ENCODE measurements at places on chromosomes 1 and 21. TPM values are rescaled to one million over a fixed set of nuclear protein-coding genes. Genes with fewer than 3 reads are reported as not detected.

The BSND gene
- polyA plus RNA-seq = not detected

The PADI4 gene
- 164 TPM for polyA plus RNA-seq

The OSCP1 gene
- polyA plus RNA-seq = not detected

The SV2A gene
- 0.03 TPM for polyA plus RNA-seq

The OR14C36 gene
- polyA plus RNA-seq = not detected

The HS2ST1 gene
- 6.0 TPM for polyA plus RNA-seq

GRCh38 chr21:15749861-15750159, 20.0 kb downstream of the USP25 start:
- DNase-seq = no peak

DNA sequence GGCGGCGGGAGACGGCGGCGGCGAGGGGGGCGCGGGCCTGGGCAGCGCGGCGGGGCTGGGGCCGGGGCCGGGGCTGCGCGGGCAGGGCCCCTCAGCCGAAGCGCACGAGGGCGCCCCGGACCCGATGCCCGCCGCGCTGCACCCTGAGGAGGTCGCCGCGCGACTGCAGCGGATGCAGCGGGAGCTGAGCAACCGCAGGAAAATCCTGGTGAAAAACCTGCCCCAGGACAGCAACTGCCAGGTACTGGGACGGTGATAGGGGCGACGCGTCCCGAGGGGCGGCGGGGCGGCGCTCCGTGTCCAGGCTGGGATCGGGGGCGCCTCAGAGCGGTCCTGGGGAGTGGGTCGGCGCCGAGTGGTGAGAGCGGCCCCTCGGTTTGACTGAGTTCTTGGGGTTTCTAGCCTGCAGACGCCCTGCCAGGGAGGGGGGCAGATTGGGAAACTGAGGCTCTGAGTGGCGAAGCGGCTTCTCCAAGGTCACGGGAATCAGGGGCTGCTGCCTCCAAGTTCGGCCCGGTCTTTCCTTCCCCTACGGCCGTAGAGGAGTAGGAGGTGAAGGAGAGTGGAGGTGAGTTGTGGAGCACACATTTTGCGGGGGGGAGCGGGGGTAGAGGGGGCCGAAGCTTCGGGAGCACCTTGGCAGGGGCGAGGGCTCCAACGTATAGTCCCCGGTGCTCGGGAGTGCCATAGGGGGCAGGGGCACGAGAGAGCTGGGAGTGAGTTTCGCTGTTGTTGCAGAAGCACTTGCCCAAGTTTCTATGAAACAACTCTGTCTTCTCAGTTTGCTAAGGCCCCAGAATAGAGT, 508 bp downstream of the RAVER2 start:
- DNase-seq = no peak

- DNase-seq = no peak
Measured at GRCh38 chr1:111624382-111624781, 4.8 kb downstream of the RAP1A start.

DNA sequence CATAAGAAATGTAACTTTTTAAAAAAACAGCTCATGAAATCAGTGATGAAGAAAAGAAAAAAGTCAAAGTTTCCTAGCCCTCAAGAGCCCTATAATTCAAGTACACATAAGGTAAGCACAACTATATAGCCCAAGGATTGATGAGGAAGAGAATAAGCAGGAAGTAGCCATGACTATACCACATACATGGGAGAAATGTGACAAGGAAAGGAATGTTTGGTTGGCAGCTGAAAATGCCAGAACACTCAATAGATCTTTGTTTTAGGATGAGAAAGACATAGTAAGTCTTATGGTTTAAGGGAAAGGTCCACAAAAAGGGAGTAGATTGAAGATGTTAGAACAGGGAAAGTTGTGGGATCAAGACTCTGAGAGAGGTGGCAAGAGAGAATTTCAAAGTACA, 5.7 kb downstream of the DOCK7 start:
- no peak for DNase-seq

GRCh38 chr1:35592991-35593769, 20.1 kb downstream of the TFAP2E start:
- DNase-seq = no peak

GRCh38 chr21:43370888-43371570, 55.9 kb downstream of the SIK1 start:
- no peak for DNase-seq

DNA sequence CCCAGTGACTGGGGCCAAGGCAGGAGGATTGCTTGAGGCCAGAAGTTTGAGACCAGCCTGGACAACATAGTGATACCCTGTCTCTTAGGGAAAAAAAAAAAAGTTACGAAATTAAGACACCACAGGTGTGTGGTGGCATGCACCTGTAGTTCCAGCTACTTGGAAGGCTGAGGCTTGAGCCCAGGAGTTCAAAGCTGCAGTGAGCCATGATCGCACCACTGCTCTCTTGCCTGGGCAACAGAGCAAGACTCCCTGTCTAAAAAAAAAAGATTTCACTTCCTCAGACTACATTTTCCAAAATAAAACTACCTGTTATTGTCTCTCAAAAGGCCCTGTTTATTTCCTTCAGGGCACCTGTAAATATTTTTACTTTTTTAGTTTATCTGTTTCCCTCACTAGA, 4.7 kb upstream of the STK40 start:
- DNase-seq = no peak

DNA sequence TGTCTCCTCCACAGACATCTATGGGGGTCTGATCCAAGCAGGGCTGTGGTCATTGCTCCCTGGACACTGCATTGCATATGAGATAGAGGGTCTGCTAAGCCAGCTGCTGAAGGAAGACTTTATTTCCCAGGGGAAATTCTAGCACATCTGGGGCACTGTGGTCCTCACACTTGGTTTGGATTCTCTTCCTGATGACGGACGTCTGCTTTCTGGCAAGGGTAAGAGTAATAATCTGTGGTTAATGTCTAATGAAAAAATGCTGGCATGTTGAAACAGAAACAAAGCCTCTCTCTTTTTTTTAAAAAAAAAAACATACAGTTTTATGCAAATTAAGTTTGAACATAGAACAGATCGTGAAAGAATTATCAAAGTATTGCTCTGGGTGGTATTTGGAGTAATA, 553.9 kb downstream of the DPYD start:
- no peak for DNase-seq

DNA sequence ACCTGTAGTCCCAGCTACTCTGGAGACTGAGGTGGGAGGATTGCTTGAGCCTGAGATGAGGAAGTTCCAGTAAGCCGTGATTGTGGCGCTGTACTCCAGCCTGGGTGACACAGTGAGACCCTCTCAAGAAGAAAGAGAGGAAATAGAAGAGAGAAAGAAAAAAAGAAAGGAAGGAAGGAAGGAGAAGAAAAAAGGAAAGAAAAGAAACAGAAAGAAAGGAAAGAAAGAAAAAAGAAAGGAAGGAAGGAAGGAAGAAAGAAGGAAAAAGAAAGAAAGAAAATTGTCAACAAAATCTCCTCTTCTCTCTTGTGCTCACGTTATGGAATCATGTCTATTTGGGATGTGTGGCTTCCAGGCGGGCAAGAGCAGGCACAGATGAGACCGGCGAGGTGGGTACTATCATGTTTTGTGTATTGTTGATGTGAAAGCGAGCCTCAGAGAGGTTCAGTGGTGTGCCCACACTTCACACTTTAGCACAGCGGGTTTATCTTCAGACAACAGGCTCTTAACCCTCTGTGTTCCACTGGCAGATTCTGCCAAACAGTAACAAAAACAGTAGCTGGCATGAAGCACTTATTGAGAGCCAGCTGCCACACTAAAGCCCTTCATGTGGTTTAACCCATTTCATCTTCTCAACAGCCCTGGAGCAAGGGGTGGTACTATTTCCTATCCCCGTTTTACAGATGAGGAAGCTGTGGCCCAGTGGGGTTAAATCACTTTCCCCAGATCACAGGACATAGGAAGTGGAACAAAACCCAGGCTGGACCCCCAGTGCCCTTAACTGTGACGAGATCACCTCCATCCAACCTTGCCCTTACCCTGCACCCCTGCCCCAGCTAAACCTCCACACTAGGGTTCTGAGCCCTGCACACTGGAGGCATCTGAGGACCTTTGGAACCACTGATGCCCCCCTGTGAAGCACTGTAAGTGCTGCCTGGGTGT, 94.7 kb upstream of the TARDBP start:
- DNase-seq = no peak

DNA sequence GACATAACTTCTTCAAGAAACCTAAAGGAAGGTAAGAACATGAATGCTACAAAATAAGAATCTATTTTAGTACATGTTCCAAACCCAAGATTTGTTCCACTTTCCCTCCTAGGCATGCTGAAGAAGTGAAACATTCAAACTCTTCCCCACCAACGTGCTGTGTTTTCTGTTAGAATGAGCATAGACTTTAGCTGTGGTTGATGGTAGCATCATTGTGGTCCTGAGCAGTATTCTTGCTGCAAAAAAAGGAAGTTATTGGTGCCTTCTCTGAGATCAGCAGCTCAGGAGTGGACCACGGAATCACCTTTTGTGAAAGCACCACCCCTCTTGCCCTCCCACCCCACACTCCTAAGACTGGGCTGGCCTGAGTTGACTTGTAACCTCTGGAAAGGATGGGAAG, 100.4 kb upstream of the POGK start:
- no peak for DNase-seq

GRCh38 chr1:245671349-245671748, 516.6 kb downstream of the KIF26B start:
- DNase-seq = no peak

- DNase-seq = no peak
Measured at GRCh38 chr1:30804822-30805221, 47.2 kb upstream of the LAPTM5 start.

GRCh38 chr1:171220581-171221054, 27.7 kb upstream of the FMO1 start:
- DNase-seq = no peak

DNA sequence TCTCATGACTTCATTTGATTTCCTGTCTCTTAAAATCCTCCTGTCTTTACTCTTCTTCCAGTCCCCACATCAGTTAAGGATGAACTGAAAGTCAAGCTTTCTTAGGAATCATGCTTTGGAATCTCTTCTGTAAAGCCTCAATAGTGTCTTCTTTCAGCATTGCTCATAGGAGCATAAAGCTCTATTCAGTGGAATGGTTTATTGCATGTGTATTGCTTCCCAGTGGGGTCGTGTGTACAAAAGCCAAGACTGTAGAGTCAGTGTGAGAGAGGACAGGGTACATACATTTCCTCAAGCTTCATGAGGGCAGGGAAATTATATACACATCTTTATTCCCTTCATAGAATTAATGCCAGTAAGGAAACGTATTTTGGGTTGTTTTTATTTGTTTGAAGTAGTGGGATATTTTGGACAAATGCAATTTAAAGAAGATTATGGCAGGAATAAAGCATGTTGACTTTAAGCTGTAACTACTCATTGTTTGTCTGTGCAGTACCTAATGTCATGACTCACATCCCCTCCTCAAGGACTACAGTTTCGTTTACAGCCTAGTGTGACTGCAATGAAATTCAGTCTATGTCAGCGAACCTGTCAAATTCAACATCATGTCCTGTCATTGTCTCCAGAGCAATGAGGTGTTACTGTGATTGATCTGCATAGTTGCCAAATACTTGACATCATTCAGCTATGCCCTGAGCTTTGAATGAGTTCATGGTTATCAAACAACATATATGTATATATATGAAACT, 2164.2 kb downstream of the NCAM2 start:
- DNase-seq = no peak

DNA sequence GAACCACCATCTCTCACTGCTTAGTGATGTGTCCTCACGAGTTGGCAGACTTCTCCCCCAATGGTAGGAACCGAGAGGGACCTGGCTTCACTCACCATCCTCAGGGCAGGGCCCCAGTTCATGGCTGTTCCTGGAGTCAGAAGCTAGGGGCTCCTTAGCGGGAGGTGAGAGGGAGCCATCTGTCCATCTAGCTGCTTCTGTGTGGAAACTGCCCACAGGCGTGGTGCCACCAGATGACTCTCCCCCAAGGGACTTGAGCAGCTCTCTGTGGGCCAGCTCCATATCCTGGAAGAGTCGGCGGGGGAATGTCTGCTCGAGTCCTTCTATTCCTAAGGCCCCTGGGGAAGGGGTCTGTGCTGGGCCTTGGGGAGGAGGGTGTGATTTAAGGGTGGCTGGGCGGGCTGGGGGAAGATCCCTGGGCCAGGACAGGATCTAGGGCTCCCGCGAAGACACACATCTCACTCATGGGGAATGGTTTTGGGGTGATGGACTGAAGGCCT, 16.3 kb downstream of the LRRC71 start:
- DNase-seq = no peak

DNA sequence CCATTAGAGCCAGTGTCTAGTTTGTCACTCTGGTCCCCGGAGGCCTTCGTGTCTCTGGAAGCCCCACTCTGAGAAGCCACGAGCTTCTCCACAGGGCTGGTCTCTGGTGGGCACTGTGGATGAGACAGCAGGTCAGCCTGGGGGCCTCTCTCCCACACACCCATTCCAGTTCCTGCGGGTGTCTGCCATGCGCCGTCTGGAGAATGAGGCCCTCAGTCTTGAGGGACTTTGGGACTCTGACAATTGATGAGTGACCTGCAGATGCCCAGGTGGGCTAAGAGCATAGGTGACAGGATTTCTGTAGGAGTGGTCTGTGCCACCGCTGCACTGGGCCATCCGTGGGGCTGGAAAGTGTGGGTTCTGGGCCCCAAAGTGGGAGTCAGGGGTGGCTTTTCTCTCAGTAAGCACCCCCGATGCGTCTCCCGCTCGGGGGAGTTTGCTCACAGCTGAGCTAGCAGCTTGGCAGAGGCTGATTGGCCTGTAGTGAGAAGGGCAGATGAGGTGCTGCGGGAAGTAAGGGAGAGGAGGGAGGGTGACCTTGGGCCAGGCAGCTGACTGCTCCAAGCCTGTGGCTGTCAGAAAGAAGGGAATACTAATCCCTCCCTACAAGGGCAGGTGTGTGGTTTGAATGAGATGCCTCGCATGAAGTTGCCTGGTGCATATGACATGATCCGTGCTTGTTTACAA, 26.4 kb downstream of the LHX4 start:
- DNase-seq = no peak

GRCh38 chr1:147409886-147410285, 131.4 kb upstream of the BCL9 start:
- DNase-seq = no peak

DNA sequence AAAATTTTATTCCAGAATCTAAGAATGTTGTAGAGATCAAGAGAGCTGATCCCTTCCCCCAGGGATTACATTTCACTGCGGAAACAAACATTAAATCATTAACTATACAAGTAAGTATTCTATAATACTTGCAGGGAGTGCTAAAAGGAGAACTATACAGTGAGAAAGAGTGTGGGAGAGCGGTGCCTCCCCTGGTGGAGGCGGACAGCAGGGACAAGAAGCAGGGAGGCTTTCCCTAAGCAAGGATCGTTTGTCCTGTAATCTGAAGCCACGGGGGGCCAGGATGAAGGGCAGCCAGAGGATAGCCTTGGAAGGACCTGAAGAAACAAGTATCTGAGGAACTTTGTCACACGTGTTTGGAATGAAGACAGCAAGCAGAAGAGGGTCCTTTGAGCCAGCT, 40.1 kb downstream of the SLC9C2 start:
- DNase-seq = no peak

DNA sequence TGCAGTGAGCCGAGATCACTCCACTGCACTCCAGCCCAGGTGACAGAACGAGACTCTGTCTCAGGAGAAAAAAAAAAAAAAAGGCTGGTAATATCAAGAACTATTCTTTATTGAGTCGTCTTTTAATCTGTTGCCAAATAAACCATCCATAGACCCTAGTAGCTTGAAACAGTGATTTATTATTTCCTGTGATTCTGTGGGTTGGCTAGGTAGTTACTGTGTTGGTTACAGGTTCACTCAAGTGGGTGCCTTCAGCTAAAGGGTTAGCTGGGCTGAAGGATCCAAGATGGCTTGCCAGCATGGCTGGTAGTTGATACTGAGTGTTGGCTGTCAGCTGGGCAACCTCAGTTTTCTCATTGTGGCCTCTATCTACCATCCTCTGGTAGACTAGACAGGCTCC, 9.2 kb downstream of the TLCD4 start:
- DNase-seq = no peak

GRCh38 chr21:44337941-44338895, 972 bp downstream of the CFAP410 start:
- DNase-seq = peak; percentile 46

- no peak for DNase-seq
Measured at GRCh38 chr1:221488550-221488949, 253.3 kb downstream of the DUSP10 start.
